Posterior cingulate gyrus (tissue), 11 donors: ENCODE measurements at places on chromosomes 11 and 22.

GRCh38 chr11:62689421-62690183, at the start of gene LRRN4CL:
Gene LRRN4CL (minus strand): TSS chr11:62689530. CDS start chr11:62688508, 1,022 bp downstream.
- DNase-seq, result no peak

- no peak for DNase-seq
These were observed 406.3 kb downstream of the ETS1 start for GRCh38 chr11:128181088-128181480.

GRCh38 chr11:63673579-63673978, 2.4 kb upstream of the ATL3 start:
- DNase-seq, result no peak

DNA sequence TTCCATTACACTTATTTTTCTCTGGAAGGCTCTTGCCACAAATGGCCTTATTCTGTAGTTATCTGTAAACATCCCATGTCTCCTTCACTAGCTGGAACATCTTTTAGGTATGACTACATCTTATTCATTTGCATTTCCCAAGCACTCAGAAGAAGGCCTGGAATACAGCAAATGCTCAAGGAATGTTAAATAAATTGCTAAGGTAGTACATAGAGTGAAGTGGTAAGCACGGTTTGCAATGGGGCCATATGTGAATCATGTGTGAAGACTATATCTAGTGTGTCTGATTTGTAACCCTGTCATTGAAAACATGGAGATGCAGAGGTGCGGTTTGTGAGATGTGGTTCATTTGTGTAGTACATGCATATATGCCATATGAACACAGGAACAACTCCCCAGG, 33.5 kb downstream of the GDPD4 start:
- no peak for DNase-seq

DNA sequence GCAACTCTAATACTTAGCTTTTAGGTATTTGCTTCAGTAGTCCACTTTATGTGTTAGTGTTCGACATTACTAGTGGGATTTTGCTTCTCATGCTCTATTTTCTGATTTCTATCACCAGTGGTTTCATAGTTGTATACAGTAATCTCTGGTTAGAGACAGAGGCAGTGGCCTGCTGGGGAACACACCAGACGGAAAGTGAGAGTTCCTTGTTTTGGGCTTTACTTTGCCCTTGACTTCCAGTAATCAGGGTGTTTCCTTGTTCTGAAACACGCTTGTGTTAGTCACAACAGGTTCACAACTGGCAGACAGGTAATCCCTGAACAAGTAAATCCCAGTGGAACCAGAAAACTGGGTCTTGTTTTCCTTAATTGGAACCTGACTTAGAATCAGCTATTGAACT, 56.0 kb downstream of the PACS1 start:
- no peak for DNase-seq

- no peak for DNase-seq
These were observed 123.6 kb downstream of the ABTB2 start for GRCh38 chr11:34234086-34234740.

DNA sequence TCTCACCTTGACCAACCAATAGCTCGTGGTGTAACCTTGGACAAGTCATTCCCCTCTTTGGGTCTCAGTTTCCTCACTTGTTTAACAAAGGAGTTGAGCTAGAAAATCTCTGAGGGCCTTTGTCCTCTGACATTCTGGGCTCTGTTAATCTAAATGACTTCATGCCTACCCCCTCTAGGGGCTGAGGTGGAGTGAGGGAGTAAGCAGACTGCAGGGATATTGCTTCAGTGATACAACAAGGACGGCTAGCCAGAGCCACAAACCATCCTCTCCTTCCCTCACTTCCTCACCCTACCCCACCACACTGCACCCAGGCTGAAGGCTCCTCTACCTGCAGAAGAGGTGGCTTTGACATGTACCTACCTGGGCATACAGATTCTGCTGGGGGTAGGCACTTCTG, 34.8 kb downstream of the RELT start:
- DNase-seq, result no peak

DNA sequence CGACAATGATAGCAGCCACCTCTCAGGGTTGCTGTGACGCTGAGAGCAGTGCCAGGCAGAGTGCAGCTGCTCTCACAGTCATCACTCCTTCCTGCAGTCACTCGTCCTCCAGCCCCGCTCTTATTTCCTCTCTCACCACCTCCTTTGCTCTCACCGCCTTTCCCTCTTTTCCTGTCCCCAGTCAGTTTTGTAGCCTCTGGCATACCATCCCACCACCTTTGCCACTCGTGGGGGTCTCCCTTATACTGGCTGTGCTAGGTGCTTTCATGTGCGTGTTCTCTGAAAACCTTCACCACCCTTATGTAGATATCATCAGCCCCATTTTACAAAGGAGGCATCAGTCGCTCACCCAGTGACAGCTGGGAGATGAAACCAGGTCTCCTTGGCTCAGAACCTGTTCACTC, 19.3 kb upstream of the ST3GAL4 start:
- DNase-seq, result no peak

DNA sequence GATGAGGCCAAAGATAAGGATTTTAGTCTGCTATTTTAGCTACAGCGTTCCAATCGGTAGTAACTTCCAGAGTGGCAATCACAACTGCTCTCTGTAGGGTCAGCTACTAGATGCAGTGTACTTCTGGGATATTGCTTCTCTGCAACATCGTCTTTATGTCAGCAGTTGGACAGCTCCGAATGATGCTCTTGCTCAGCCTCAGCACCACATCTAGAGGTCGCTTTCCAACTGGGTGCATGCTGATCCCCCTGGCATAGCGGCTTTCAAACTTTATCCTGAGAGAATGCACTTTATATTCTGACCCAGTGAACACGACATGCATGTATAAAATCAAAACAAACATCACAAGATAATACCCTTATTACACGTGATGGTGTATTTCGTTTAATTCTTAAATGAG, 219.6 kb downstream of the C11orf87 start:
- DNase-seq, result no peak

- no peak for DNase-seq
These were observed 73.3 kb downstream of the TRIM44 start for GRCh38 chr11:35735903-35736302.

GRCh38 chr11:1784761-1785650, 21.3 kb upstream of the CTSD start:
- no peak for DNase-seq

DNA sequence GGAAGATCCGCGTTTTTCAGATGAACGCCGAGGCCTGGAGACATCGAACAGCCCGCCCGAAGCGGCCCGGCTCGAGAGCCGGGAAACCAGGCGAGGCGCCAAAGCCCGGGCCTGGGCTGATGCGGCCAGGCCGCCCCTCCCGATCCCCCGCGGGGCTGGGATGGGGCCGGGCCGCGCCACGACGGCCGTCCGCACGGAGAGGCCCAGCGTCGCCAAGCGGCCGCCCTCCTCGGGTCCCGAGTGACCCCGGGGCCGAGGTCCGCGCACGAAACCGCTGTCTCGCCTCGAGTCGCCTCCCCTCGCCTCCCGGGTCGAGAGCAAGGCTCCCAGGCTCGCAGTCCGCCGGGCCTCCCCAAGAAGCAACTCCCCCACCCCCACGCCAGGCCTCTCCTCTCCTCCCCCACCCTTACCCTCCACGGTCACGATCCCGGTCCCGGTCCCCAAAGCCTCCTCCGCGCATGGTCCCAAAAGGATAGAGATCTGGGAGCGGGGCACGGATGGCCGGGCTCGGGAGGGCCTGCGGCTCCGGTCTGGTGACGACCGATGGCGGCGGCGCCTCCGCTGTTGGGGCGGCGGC, 482 bp downstream of the DDX17 start:
- DNase-seq, result peak; percentile 67

DNA sequence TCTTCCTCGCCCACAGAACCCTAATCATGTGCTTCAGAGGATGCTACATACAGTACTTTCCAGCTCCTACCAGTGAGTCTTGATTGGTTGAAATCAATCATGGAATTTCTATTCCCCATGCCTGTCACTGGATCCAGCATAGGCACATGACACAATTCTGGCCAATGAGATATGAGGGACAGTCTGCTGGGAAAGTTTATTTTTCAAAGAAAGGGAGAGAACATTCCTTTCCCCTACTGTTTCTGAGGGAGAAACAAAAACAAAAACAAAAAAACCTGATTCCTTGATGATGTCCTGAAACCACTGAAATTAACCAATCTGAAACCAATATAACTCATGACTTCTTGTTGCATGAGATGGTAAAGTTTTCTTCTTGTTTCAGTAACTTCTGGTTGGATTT, 3.3 kb upstream of the RCN1 start:
- no peak for DNase-seq

- peak; percentile 58 for DNase-seq
These were observed 40.5 kb upstream of the RIC3 start for GRCh38 chr11:8209208-8209807.

DNA sequence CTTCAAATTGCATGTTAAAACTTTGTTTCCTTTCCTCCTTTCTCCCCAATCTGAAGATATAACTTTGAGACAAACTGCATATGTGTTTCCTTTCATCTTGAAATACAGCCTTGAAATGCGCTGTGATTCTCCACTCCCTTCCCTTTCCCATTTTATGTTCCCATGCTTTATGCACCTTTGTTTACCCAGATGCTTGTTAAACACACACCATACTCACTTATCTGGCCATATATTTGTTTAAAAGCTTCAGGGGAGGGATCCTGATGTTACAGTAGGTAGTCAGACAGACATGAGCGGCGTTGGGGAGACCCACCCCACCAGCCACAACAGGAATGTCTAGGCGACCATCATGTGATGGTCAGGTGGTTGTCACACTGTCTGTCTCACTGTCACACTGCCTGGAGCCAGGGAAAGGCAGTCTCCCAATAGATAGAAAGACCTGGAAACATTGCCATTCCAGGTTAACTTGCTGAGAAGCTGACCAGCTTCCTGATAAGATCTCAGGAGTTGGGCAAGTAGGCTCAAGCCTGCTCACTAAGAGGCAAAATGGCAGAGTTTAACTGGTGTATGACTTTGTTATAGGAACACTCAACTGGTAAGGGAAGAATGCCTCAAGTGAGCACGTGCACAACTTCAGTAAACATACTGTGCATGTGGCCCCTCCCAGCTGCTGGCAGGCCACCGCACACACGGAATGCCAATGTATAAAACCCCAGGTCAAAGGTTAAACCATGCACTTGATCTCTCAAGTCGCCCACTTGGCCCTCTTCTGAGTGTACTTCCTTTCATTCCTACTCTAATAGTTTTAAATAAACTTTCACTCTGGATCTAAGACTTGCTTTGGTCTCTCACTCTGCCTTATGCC, 23.5 kb upstream of the MSANTD2 start:
- no peak for DNase-seq

DNA sequence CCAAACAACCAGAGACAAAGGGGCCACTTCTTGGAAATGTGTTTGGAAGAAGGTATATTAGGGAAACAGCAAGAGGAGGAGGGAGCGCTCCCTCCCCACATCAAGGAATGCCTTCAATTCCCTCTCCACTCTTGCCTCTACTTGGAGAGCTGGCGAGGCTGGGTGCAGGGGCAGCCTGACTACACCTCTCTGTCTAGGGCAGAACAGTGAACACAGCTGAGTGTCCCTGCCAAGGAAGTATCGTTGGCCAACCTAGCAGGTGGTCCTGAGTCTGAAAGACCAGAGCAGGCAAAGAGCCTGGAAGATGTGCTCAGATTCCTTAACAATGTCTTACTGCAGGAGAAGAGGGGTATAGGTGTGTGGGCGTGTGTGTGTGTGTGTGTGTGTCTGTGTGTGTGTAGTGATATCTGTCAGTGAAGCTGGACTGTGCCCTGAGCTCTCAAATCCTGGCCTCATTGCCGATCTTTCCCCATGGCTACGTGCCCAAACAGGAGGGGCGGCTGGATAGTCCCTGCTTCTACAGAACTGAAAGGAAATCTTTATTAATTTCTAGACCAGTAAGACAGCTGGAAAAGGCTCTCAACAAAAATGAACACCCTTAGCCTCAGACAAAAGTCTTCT, 46.8 kb downstream of the PAMR1 start:
- peak; percentile 37 for DNase-seq

GRCh38 chr11:81725701-81726100, 1008.0 kb downstream of the FAM181B start:
- no peak for DNase-seq

- DNase-seq, result no peak
These were observed 123.0 kb downstream of the WT1 start for GRCh38 chr11:32312206-32312817.

DNA sequence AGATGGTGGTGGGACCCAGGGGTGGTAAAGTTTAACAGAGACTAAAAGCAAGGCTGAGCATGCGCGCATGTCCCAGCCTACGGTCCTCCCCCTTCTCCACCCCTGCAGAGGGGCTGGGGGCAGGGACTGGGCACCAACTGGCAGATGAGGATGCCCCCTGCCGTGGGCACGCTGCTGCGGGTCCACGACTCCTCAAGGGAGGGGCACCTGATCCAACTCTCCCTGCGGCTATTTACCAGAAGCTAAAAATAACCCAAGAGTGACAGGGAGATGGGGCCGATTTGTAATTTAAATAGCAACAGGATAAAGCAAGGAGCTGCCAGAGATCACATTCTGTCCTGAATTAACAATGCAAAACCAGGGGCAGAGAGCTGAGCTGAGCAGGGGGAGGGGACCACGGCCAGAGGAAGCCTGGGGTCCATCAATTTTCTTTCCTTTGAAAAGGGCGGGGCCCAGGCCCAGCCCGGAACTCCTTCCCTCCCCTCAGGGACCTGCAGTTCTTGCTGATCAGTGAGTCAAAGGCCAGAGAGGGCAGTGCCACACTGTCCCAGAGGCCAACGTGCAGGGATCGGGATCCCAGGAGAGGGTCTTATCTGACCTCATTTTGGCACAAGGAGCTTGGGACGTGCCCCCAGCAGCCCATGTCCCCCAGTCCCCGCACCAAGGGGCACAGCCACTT, 8.1 kb upstream of the DGKZ start:
- DNase-seq, result no peak

GRCh38 chr22:46108564-46109473, 41.5 kb upstream of the PPARA start:
- no peak for DNase-seq

DNA sequence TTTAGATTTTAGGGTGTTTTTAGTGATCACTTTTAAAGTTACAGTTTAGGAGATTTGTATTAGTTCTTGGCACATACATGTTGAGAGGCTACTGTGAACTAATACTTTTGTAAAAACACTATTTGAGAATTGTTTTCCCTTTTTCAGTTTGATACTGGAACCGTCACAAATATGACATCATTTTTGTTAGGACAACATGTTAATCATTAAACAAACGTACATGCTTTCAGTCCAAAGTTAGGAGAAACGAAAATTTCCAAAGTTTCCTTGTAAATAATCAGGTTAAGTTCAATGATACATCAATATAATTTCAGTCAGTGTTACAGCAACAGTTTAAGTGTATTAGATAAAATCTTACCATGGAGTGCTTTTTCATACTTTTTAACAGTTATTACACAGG, 53.1 kb downstream of the SPECC1L start:
- no peak for DNase-seq

- DNase-seq, result peak; percentile 71
These were observed 11.1 kb downstream of the PLAAT3 start for GRCh38 chr11:63603180-63603518.

- DNase-seq, result no peak
These were observed 68.6 kb downstream of the LRP5 start for GRCh38 chr11:68380786-68381622.
